Omental fat pad (tissue), 4 donors: ENCODE measurements at places on chromosomes 16 and 17.

DNA sequence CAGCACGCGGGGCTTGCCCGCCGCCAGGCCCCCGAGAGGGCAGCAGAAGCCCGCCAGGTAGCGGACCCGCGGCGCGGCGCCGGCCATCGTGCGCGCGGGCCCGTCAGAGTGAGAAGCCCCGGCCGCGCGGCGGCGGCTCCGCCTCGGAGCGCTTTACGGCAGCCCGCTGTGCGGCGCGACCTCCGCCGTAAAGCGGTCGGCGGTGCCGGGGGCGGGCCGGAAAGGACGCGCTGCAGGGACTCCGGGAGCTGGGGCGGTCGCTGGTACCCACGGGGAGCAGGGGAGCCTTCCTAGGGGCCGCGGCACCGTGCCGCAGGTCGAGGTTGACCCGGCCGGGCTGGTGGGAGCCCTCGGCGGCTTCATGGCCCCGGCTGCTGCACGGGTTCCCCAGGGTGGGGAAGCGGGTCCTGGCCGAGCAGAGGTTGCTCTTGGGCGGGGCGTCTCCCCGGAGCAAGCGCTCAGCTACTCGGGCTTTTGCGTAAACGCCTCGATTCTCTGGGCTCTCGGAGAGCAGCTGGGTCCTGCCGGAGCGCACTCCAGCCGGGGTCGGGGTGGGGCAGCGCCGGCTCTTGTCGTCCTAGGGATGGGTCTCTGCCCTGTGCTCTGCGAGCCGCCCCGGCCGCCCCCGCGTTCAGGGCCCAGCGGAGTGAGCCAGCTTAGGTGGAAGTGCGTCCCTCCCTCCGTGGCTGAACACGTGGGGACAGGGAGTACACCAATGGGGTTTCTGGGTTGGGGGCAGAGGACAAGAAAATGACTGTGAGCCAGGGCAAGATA, at the start of gene FAAP100:
TSS of gene FAAP100 (minus strand) at position 110 of the 774 bp plus-strand sequence. CDS start at position 87, 23 bp downstream.
- DNase-seq, result no peak

- DNase-seq, result no peak
Observed at GRCh38 chr17:69373069-69373468, 41.4 kb upstream of the MAP2K6 start.

DNA sequence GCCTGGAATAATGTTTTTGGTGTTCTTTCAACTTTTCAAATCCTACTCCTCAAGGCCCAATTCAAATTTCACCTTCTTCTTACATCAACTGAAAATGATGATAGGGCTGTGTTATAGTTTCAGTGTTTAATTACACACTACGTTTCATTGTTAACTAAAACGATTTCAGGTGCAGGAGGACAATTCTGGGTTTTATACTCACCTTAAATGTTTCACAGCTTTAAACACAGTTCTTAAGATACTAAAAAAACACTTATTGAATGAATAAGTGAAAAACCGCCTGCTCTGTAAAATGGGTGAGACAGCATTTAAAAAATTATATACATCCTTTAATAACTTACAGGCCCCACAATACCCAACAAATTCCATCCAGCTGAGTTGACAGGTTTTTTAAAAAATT, 6.2 kb upstream of the MPHOSPH6 start:
- no peak for DNase-seq

GRCh38 chr16:635573-636205, 416 bp downstream of the METTL26 start:
- no peak for DNase-seq

GRCh38 chr17:69227541-69227940, 1.1 kb downstream of the ABCA10 start:
- no peak for DNase-seq

DNA sequence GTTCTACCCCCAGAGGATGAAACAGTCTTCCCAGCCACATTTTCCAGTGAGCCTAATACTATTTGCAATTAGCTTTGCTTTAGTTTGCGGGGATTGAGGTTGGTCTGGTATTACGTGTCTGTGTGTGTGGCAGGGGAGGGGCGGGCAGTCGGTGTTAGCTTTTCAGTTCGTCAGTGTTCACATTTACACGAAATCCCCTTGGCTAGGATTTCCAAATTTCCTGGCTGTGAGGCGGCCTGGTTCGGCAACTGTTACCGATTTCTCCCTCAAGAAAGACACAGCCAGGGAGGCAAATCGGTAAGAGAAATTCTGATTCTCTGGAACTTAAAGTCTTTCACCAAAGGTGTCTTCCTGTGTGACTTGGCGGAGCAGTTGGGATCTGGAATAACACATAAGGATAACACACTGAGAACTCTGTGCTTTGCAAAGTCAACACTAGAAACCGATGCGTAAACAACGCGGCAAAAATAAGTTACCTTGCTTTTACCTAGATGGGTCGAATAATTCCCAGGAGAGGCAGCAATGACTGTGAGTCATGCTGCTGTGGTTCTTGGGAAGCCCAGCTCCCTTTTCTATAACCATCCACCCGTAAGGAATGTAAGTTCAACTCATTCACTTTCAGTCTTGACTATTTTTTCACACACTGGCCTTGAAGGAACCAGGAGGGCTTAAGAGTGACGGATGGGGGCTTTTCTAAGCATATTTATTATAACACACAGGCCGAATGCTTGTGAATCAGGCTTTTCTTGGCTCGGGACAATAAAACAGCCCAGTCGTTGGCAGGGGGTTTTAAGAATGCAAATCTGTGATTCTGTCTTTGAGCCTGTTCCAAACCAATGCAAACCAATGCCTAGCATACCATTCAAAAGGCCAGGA, 24.2 kb downstream of the GPRC5B start:
- DNase-seq, result no peak

DNA sequence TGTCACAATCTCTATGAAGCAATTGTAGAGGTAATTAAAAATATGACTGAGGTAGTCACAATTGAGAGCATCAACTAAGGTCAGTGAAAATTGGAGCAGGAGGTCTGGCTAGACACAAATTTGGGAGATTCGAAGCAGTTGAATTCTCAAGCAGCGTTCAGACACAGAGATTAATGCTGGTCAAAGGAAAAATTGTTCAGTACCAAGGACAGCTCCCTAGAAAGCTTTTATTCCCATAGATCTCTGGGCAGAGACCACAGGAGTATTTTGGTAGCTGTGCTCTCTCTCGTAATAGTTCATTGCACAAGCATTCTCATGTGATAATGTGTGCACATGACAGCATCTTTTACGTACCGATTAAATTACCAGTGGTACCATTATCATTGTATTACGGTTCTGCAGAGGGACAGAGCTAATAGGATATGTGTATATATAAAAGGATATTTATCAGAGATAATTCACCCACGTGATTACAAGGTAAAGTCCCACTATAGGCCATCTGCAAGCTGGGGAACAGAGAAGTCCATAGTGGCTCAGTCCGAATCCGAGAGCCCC, 387.5 kb upstream of the HSBP1 start:
- no peak for DNase-seq

- no peak for DNase-seq
Observed at GRCh38 chr17:44925731-44926697, 10.7 kb upstream of the GFAP start.

DNA sequence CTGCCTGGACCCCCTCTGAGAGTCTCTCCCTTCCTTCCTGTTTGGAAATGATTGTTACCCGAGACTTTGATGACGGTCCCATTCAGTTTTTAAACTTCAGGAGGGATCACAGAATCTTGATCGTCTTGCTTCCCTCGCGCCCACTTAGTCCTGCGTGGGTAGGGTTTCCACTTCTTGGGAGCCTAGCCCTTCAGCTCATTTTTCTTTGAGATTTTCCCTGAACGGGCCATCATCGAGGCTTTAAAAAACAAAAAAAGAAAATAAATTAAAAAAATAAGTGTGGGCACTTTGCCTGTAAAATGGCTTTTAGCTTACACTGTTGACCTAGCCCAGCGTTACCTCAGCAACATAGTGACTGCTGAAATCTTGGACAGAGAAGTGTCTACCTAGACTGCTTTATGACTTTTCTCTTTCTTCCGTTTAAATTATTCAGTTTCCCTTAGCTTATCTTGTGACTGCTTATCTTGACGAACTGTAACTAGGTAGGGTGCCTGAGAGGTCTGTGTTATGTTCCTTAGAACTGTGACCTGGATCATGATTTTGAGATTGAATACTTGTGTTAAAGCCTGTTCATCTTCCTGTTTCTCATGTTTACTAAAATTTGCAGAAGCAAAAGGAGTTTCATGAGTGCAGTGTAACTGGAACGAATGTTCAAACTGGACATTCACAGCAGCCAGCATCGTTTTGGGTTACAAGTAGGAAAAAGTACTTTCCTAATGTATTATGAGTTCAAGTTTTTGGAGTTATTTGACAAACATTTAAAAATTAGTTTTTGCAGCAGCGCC, 874 bp downstream of the WWP2 start:
- DNase-seq, result no peak

DNA sequence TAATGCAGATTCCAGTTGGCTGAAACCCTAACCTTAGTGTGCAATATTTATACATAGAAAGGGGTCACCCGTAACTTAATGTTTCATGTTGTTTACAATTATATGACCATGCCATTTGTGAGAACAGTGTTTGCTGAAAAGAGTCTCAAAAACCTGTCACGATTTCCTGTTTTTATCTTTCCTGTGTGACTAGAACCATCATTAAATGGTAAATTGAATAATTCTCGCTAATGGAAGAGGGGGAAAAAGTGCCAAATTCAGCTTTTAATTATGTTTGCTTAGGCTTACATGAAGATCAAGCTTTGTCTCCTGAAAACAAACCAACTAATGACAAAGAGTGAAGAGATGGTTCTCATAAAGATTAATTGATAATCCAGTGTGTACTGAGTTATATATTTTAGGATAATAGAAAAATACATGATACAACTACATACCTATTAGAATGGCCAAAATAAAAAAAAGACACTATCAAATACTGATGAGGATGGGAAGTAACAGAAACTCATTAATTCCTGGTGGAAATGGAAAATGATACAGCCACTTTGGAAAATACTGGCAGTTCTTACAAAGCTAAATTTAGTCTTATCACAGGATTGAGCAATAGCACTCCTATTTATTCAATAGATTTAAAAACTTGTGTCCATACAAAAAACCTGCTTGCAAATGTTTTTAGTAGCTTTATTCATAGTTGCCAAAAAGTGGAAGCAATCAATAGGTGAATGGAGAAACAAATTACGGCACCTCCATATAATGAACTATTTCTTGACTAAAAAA, 141.7 kb downstream of the CDK5R1 start:
- DNase-seq, result no peak

- no peak for DNase-seq
Observed at GRCh38 chr16:85484347-85485300, 128.5 kb upstream of the GSE1 start.

DNA sequence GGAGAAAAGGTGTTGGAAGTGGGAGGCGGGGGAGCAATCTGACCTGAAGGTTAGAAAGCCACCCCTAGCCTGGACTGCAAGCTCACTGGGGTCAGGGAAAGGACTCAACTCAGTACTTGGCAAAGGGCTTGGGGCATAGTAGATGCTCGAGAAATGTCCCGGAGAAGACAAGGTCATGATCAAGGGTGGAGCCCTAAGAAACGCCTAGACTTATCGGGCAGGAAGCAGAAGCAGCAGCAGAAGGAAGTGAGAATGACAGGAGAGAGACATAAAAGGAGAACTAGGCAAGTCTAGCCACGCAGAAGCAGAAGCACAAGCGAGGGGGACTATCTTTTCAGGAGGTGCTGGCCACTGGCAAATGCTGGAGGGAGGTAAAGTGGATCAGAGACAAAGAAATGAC, 10.2 kb downstream of the COTL1 start:
- DNase-seq, result no peak

DNA sequence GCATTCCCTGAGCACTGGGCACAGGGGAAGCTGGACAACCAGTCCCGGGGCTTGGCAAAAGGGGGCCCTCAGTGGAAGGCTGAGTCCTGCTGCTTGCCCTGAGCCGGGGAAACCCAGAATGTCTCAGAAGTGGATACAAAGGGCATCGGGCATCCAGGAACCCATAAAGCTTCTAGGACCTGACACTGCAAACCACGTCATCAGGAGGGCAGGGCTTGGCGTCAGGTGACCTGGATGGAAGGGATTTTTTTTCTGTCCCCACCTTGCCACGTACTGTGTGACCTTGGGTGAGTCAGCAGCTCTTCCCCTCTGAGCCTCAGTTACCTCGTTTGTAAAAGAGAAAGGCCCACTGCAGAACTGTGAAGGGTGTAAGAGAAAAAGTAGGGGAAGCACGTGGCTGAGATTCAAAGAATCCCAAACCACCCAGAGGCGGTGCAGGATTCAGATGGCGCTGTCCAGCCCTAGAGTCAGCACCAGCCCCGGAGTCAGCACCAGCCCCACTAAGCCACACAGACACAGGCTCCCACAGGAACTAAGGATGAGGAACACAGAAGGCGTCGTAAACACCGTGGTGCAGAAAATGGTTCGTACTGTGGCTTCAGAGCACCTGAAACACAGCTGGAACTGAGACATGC, 53.7 kb downstream of the C16orf95 start:
- no peak for DNase-seq

GRCh38 chr16:75060723-75061122, 55.9 kb downstream of the LDHD start:
- no peak for DNase-seq

DNA sequence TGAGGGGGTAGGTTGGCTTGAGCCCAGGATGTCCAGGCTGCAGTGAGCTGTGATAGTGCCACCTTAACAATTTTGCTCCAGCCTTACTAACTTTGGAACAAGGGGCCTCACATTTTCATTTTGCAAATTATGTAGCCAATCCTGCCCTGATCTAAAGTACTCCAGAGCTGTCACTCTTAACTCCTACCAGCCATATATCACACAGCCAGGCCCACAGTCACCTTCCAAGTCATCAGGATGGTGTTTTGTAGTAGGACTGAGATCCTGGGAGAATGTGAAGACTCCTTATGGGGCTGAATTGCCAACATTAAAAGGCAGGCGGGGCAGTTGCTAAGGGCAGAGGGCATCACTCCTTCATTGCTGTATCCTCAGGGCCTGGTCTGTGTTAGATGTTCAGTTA, 243.0 kb downstream of the MRTFB start:
- DNase-seq, result no peak

- no peak for DNase-seq
Observed at GRCh38 chr17:42312285-42313130, 24.2 kb downstream of the STAT5A start.

GRCh38 chr17:72763981-72764380, 328.5 kb downstream of the SLC39A11 start:
- DNase-seq, result no peak

- no peak for DNase-seq
Observed at GRCh38 chr16:8736123-8736668, 61.2 kb downstream of the TMEM186 start.

GRCh38 chr17:77771587-77771986, 186.9 kb upstream of the TNRC6C start:
- DNase-seq, result no peak

DNA sequence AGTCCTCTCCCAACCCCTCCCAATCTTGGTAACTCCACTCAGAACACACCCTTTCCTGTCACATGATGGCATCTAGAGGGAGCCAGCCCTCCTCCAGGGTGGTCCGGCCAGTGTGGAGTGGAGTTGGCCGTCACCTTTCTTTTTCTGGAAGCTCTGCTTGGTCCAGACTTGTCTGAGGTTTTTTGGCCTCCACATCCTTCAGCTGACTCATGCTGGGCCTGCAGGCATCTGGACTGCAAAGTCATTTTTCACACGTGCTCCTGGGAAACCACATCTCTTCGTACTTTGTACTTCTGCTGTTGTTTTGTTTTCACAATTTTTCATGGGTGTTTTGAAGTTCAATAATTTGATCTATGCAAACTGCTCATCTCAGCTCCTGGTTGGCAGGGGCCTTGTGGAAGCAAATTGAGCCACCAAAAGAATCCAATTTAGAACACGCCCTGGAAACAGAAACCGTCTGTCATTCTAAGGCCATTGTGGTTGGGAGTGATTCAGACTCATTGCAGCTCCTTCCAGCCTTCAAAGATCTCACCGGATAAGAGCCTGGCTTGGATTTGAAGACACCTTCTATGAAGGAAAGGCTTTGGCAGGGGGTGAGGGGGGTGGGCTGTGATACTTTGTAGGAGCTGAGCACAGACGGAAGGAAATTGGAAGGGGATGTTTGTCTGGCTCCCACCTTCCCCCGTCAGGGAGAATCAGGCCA, 42.4 kb upstream of the NF1 start:
- DNase-seq, result no peak
